ENCODE measurements at places on chromosomes 5 and 9. TPM values are rescaled to one million over a fixed set of nuclear protein-coding genes. Genes with fewer than 3 reads are reported as not detected.

Gene LTC4S
- 5.9 TPM for polyA plus RNA-seq

Gene QRFP
- not detected for polyA plus RNA-seq

Gene BSPRY
- polyA plus RNA-seq, result not detected

Gene RNF183
- polyA plus RNA-seq, result not detected

Gene PCDHGB7
- 4.7 TPM for polyA plus RNA-seq

Gene SOHLH1
- not detected for polyA plus RNA-seq

Gene CARD9
- polyA plus RNA-seq, result 0.77 TPM

Gene NTRK2
- 14.2 TPM for polyA plus RNA-seq

Gene LCN1
- polyA plus RNA-seq, result not detected

Gene DRD1
- polyA plus RNA-seq, result 0.72 TPM

Gene AMACR
- 28.5 TPM for polyA plus RNA-seq

Gene PTGR1
- polyA plus RNA-seq, result 6.6 TPM

Gene KIAA1191
- polyA plus RNA-seq, result 135 TPM

Gene WDR38
- polyA plus RNA-seq, result not detected

Gene WDR70
- polyA plus RNA-seq, result 40.1 TPM

Gene SPINK13
- polyA plus RNA-seq, result not detected

Gene PCDHGA11
- polyA plus RNA-seq, result 0.62 TPM

Measured in neural cell (in vitro differentiated cells).